Effector memory CD4-positive, alpha-beta T cell (primary cell): ENCODE measurements at places on chromosomes 5 and 9.

GRCh38 chr5:150203832-150204589 is 14.1 kb downstream of the SLC6A7 start:
- no peak for DNase-seq

- no peak for DNase-seq
Measured at GRCh38 chr5:123882965-123883345, 371.0 kb downstream of the CSNK1G3 start.

DNA sequence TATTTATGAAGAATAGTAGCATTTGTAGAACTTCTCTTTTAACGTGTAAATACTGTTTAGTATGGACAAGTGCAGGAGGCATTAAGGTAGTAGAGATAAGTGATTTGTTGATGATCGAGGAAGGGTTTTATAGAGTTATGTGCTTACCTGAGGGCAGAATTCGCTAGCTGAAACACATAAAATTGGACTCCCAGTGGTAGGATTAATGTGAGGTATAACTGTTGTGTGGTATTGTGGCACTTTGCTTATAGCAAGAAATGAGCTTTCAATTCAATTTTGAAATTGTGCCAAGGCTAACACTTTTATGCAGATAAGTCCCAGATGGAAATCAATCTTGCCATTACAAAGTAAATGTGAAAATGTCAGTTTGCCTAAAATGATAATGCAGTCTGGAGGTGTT is 1.2 kb downstream of the AP3S1 start:
- DNase-seq: no peak

GRCh38 chr9:96646081-96646991 is 8.8 kb downstream of the PRXL2C start:
- DNase-seq: no peak

DNA sequence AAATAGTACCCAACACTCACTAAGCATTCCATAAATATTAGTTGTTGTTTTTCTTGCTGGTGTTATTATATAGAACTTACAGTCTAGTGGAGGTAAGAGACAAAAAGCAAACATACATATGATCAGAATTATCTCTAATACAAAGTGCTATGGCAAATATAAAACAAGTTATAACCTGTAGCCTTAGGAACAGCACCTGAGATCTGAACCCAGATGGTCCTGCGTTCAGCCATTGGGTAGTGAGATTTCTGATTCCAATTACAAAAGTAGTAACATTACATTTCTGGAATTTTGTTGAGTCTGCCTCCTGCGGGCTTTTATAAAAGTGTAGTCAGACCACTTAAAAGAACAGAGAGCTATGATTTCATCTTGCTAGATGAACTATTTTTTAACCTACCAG is 242.9 kb upstream of the ZNF462 start:
- no peak for DNase-seq

- DNase-seq: no peak
Measured at GRCh38 chr5:175847503-175847902, 23.9 kb upstream of the CPLX2 start.

DNA sequence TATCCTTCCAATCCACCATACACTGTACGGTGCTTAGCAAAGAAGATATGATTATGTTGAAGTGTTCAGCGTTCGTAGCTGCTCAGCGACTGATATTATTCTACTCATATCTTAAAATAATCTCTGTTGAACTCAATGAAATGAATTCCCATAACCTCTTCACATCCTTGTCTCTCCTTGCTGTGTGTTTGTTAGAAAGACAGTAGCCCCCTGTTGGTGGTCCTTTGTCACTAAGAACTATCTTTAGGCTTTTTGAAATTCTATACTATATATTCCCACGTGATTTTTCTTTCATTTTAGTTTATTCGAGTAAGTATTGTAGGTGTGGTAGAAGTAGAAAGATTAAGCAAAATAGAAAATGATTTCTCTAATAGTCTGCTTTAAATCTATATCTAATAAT is 762.8 kb upstream of the WWC1 start:
- no peak for DNase-seq
